ENCODE measurements at places on chromosomes 4 and X. TPM values are rescaled to one million over a fixed set of nuclear protein-coding genes. Genes with fewer than 3 reads are reported as not detected.

- no peaks in the 10 kb centered on the region for H3K27me3 ChIP-seq
- no peaks in the 10 kb centered on the region for H3K4me1 ChIP-seq
- H3K27ac ChIP-seq: no peak overlapping the region
- no peak for DNase-seq
- no peak overlapping the region for H3K4me3 ChIP-seq
These were observed 131.7 kb downstream of the CLCN4 start for GRCh38 chrX:10288373-10288975.

Gene CACNA1F
- 0.61 TPM for total RNA-seq

- peak; percentile 33 for DNase-seq
- no peak overlapping the region for H3K27ac ChIP-seq
- H3K4me3 ChIP-seq: no peak overlapping the region
- H3K4me1 ChIP-seq: no peaks in the 10 kb centered on the region
These were observed 149.8 kb downstream of the STIM2 start for GRCh38 chr4:27010334-27010940.

- H3K4me1 ChIP-seq: no peaks in the 10 kb centered on the region
- H3K36me3 ChIP-seq: no peaks in the 10 kb centered on the region
- no peaks in the 10 kb centered on the region for H3K27me3 ChIP-seq
These were observed 234.8 kb upstream of the EDNRA start for GRCh38 chr4:147246096-147246495.

Gene TBC1D19
- 43.3 TPM for total RNA-seq

- DNase-seq: no peak
- H3K36me3 ChIP-seq: no peaks in the 10 kb centered on the region
- no peak overlapping the region for H3K4me3 ChIP-seq
- H3K27ac ChIP-seq: no peak overlapping the region
- no peaks in the 10 kb centered on the region for H3K4me1 ChIP-seq
These were observed 18.6 kb downstream of the RXFP1 start for GRCh38 chr4:158540125-158540907.

- H3K36me3 ChIP-seq: no peaks in the 10 kb centered on the region
- no peak overlapping the region for H3K27ac ChIP-seq
- no peak overlapping the region for H3K4me3 ChIP-seq
- peak; percentile 52 for DNase-seq
- no peaks in the 10 kb centered on the region for H3K4me1 ChIP-seq
These were observed 266.8 kb downstream of the C4orf33 start for GRCh38 chr4:129362691-129363274.

DNA sequence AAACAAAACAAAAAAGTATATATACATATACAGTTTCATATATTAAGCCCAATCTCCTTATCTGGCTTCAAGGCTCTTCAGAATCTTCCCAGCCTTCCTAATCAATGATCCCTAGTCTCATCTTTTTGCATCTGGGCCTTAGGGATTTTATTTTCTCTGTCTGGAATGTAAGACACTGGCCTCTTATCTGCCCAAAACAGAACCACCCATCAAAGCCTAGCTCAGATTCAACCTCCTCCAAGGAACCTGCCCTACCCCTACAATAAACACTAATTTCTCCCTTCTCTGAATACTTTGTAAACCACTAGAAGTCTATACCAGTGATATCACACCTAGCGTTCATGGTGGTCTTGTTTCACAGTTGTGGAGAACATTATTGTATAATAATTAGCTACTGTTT is 23.2 kb upstream of the GAB1 start:
- no peak overlapping the region for H3K27ac ChIP-seq
- no peaks in the 10 kb centered on the region for H3K36me3 ChIP-seq
- H3K4me1 ChIP-seq: no peaks in the 10 kb centered on the region
- DNase-seq: no peak

DNA sequence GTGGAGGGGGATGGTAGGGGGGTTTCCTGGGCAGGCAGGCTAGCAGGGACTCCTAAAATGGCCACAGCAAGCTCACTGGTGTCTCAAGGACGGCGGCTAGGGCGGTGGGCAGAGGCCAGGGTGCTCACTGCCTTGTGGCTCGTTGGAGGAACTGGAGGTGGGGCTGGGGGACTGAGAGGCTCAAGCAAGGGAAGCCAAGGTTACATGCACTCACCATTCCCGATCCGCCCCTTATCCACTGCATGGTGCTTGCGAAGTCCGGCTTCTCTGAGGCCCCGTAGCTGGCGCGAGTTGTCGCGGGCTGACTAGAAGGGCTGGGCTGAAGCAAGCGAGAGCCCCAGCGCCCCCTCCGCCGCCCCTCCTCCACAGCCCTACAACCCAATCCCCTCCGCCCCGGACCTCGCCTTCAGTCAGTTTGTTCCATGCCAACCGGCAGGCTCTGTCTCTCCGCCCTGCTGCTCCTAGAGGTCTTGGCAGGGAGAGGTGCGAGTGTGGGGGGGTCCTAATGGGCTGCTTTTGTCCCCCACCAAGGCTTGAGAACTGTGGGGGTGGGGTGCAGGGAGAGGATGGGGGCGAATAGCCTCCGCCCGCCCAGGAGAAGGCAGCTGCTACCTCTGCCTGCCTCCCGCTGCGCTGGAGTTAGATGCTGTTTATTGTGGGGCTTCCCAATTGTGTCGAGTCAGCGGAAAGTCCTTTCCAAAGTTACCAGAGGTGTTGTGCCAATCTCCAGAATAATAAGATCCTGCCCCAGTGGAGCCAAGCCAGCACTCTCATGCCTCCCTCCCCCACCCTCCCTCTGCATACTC is at the start of gene ARHGEF9:
TSS of gene ARHGEF9 (minus strand) at position 313 of the 806 bp plus-strand sequence. CDS start at position 244, 69 bp downstream.
- no peaks in the 10 kb centered on the region for H3K4me1 ChIP-seq
- H3K27me3 ChIP-seq: no peaks in the 10 kb centered on the region
- H3K27ac ChIP-seq: no peak within 1 kb of the TSS
- H3K36me3 ChIP-seq: no peaks in the 10 kb centered on the region
- DNase-seq: no peak
- H3K4me3 ChIP-seq: peak within 1 kb of the TSS; percentile 50

Gene GUCY1A1
- 16.6 TPM for total RNA-seq

Data from thymus (tissue), 14 donors.